ENCODE measurements at places on chromosomes 6 and 20.

DNA sequence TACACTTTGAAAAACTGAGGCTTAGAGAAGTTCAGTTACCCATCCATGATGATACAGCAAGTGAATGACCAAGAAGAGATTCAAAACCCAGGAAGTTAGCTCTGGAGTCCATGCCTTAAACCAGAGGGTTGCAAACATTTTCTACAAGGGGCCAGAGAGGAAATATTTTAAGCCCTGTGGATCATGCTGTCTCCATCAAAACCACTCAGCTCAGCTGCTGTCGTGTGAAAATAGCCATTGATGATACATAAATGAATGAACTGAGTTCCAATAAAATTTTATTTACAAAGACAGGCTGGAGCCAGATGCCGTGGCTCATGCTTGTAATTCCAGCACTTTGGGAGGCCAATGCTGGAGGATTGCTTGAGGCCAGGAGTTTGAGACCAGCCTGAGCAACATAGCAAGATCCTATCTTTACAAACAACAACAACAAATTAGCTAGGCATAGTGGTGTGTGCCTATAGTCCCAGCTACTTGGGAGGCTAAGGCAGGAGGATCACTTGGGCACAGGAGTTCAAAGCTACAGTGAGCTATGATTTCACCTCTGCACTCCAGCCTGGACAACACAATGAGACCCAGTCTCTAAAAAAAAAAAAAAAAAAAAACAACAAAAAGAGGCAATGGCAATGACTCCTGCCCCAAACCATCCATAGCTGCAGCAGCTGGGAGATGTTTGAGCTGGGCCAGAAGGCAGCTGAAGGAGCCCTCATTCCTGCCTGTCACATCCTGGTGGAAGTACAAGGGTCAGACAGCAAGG lies 44.1 kb upstream of the RIN2 start:
- no peak for DNase-seq

DNA sequence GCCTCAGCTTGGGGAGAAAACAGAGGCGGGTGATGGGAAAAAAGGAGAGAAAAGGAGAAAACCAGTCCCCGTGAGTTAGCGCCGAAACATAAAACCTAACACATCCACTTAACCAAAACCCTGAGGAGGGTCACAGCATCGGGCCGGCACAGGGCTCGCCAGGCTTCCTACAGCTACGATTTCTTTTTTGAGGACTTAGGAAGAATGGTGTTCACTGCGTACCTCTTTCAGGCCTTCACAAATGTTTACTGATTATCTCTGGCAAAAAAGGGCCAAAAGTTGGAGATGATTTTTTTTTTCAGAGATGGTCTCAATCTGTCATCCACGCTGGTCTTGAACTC lies 48.8 kb downstream of the DSTN start:
- DNase-seq, result no peak

- DNase-seq, result no peak
These were observed 44.3 kb upstream of the IRF4 start for GRCh38 chr6:347232-347631.

DNA sequence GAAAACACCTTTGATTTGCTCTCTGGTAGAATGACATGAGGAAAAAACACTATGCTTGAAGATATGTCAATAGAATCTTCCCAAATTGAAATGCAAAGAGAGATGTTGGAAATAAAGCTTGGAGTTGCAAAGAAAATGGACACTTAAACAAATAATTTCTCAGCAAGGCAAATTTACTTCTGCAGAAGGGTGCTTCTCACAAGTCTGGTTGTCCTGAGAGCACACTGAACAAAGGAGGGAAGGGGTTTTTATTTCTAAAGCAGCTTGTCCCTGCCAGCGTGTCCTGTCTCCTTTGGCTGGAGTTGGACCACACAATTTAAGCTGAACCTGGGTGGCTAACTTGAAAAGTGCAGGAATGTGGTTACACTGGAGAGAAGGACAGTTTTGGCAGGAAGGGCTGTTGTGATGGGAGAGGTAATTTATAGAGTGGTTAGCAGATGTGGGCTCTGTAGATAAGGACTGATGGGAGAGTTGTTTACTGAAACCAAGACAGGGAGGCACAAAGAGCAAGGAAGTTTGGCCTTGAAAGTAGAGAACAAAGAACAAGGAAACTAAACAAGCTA lies 454.6 kb upstream of the EYS start:
- DNase-seq, result no peak

- no peak for DNase-seq
These were observed 26.3 kb downstream of the HECA start for GRCh38 chr6:139161169-139161568.

DNA sequence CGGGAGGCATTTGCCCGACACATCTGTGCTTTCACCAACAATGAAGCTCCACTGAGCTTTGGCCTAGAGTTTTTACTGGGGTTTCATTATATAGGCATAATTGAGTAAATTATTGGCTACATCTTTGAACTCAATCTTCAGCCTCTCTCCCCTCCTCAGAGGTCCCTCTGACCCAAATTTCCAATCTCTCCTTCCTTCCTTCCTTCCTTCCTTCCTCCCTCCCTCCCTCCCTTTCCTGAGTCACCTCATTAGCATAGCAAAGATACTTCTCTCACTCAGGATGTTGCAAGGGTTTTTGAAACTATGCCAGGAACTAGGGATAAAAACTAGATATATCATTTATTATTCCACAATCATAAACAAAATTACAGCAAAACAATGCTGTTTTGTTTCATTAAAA lies 238.2 kb upstream of the PRND start:
- no peak for DNase-seq

DNA sequence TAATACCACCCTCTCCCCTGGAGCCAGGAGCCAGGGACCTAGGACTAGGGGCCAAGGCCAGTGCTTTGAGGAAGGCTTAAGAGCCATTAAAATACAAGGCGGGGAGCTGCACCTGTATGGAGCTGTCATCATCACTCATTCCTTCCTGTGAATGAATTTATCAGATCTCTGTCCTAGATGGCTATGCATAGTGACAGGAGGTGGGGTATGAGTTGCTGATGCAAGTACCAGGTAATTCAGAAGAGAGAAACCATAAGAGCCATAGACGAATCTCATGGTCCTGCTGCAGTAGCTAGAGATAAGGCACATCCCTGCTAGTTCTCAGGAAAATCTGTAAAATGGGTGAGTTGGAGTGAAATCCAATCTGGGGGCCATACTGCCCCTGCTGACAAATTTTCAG lies 10.3 kb downstream of the GRM4 start:
- no peak for DNase-seq

DNA sequence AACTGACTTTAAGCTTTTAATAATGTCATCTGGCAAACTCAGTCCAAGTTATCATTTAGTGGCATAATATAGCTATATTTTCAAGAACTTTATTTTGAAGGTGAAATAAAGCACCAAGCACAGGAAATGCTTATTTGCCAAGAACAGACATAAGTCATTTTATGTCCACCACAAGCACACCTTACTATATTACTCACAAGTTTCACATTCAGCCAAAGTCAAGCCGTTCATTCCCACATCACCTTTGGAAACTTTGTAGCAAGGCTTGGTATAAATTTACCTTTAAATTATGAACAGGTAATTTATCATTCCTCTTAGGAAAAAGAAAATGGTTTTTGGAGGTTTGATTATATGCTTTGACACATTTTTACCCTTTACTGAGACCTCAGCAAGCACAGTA lies 236.8 kb upstream of the FKBP1C start:
- no peak for DNase-seq

GRCh38 chr20:62711703-62712101 lies 3.1 kb downstream of the NTSR1 start:
- DNase-seq, result no peak

- no peak for DNase-seq
These were observed 26.2 kb downstream of the SLC16A10 start for GRCh38 chr6:111113336-111114086.

DNA sequence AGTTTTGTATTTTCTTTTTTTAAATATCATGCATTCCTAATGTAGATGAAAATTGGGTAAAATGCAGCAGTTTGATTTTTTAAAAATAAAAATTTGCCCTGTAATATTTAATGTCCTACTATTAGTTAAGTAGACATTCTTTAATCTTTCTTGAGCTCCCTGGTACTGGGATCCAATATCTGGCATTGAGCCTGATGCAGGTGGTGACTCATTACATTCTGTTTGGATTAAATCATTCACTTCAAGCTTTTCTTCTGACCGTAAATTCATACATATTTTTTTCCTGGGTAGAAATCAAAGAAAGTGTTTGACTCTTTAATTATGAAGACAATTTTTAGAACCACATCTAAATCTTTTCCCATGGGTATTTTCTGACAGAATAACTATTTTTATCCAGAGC lies 768.8 kb upstream of the SLC35B3 start:
- DNase-seq, result no peak

- DNase-seq, result no peak
These were observed 1.1 kb upstream of the MYB start for GRCh38 chr6:135179920-135180541.

GRCh38 chr20:17617212-17617867 lies 47.5 kb downstream of the DSTN start:
- DNase-seq, result peak; percentile 74

DNA sequence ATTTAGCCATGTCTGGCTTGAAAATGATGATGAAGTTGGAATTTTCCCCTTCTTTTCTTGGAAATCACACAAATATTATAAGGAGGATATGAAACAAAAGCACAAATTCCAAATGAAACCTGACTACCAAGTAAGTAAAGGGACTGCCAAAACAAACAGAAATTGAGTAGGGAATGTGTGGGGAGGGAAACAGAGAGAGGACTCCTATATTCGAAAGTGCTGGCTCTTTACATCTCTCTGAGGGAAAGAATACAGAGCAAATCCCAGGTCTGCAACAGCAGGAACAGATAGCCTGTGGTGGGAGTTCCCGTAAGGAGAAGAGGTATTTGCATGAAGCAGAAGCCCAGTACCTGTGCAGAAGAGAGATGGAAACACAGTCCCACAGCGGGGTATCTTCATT lies 583.7 kb downstream of the EPM2A start:
- DNase-seq, result no peak

DNA sequence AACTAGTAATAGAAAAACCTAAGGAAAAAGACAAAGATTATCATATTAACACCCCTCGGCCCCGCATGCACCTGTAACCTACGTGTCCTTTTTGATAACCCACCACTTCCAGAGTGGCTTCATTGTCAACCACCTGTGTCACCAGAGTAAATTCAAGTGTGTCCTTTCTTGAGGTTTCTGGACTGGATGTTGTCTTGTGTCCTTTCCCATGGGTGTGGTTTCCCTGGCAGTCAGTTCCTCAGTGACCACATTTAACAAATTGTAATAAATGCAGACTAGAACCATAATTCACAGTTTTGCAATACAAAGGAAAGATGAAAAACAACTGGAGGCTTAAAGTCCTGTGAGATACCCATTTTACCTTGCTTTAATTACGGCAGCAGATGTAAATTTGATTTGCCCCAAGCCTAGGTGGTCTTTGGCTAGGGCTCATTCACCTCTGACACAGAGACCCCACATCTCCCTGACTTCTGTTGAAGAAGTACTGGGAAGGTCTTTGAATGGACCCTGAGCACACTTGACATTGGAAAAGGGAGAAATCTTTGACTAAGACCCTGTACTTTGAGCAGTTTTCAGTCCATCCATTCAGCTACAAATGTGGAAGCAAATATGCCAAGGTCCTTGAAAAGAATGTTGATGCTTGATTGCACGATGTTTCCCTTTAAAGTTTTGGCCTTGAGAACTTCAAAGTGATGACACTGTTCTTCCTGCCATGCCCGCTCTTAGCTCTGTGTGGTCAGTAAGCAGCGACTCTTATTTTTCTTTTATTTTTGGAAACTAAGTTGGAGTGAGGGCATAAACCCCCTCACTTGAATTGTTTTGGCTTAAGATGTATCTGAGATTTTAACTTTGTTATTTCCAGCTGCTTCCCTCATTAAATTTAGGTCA lies 232.4 kb downstream of the UST start:
- no peak for DNase-seq

Data from ureter (tissue), 1 donor.